Left lobe of liver (tissue), 2 donors: ENCODE measurements at places on chromosomes 2 and 18. TPM values are rescaled to one million over a fixed set of nuclear protein-coding genes. Genes with fewer than 3 reads are reported as not detected.

- no peak for DNase-seq
These were observed 29.0 kb upstream of the CFAP36 start for GRCh38 chr2:55490554-55490953.

CDC42EP3 gene
- total RNA-seq: 3.4 TPM

- DNase-seq: no peak
These were observed 82.1 kb downstream of the MAP3K20 start for GRCh38 chr2:173157676-173158293.

GRCh38 chr2:149044500-149044899 lies 6.0 kb downstream of the LYPD6B start:
- DNase-seq: no peak

ERICH2 gene
- total RNA-seq: 1.5 TPM

GREB1L gene
- 4.3 TPM for total RNA-seq

- DNase-seq: no peak
These were observed 35.2 kb downstream of the PTGR3 start for GRCh38 chr18:75173738-75174137.

GRCh38 chr2:127807678-127808353 lies 3.2 kb downstream of the WDR33 start:
- DNase-seq: no peak

DLX2 gene
- total RNA-seq: not detected

SERPINB3 gene
- total RNA-seq: not detected

CCDC178 gene
- not detected for total RNA-seq

DNA sequence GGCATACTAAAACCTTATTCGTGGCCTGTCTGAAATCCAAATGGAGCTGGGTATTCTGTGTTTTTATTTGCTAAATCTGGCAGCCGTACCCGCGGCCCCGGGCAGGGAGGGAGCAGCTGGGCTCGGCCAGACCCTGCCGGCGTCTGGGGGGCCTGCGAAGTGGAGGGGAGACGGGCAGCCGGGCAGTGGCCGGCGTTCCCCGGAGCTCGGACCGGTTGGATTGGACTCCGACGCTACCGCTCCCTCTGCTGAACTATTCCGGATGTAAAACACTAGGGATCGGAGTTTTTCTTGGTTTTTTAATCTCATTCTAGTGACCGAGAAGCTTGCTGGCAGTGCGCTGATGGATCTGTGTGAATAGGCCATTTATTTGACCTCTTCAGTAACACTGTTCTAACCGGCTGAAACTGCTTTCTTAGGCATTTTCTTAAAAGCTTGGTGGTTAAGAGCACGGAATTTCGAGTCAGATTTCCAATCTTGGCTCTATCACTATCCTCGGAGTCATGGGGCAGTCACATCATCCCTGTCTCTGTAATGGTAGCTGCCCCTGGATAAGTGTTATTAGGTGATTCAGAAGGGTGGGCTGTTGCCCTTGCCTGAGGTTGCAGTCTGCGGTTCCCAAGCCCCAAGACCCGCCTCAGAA lies 694 bp downstream of the UNC50 start:
- DNase-seq: no peak

- DNase-seq: peak; percentile 26
These were observed 50.1 kb downstream of the ATOH8 start for GRCh38 chr2:85803704-85804425.

DNA sequence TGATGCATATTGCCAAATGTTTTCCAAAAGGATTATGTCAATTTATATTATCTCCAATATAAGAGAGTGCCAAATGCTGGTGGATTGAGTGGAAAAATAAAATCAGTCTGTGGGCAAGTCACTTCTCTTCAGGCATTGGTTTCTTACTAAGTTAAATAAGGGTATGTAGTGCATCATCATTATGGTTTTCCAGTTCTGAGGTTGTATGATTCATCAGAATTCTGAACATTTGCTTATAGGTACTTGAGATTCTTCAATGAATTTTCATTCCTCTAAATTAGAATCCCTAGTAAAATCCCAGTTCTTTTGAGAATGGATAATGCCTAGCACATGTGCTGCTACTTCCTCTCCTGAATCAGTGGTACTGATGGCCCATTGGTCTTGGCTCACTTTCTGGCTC lies 188.9 kb upstream of the OSR1 start:
- DNase-seq: no peak

- peak; percentile 11 for DNase-seq
These were observed 48.1 kb downstream of the EMILIN2 start for GRCh38 chr18:2894841-2895370.

- DNase-seq: no peak
These were observed 915.6 kb downstream of the NRXN1 start for GRCh38 chr2:50116096-50117010.

POMC gene
- total RNA-seq: 0.33 TPM

- no peak for DNase-seq
These were observed at the start of gene ALKAL2 for GRCh38 chr2:287911-288757. TSS of gene ALKAL2 (minus strand) at chr2:288091. CDS start at chr2:287835, 256 bp downstream.

EVA1A gene
- total RNA-seq: 84.3 TPM

- DNase-seq: no peak
These were observed 529.6 kb downstream of the CPS1 start for GRCh38 chr2:211086049-211086448.
